GM04503 (cell line): ENCODE measurements at places on chromosomes 3 and 15.

DNA sequence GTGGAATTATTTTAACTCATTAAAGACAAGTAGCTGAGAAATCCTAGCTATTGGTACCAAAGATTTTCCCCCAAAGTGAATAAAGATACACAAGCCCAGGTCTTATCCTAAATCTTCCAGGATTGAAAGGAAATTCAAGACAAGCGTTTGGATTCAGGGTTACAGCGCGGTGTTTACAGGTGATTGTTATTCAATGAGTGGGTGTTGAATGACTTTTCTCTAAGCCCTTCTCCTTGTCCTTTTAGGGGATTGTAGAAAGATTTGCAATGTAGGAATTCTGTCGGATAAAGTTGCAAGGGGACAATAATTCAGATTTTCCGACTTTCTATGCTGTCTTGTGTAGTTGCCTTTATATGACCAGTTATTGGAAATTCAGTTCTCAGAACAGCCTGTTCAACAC, 57.2 kb downstream of the USP13 start:
- DNase-seq: no peak

- DNase-seq: no peak
These were observed 19.5 kb downstream of the DLG1 start for GRCh38 chr3:197278933-197279332.

DNA sequence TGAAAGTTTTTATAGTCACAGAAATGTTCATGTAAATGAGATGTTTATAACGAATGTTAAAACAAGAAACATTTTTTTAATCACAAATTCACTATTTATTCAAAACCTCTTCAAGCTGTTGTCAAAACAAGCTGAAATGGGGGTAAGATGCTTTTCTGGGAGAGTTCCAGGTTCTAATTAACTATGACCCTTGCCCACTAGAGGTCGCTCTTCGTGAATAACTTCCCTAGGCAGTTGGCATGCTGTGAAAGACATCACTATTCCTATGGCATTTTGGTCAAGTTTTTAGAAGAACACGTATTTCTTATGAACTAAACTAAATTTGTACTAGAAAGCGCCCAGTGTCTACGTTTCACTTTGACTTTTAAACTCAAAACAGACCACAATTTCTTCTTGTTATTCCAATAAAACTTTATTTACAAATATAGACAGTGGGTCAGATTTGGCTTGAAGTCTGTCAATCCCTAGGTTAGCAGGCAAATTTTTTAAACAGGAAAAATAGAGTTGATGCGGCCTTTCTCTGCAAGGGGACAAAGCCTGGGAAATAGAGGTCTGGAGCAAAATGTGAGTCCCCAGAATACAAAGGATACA, 62.8 kb upstream of the CMTM8 start:
- DNase-seq: no peak

DNA sequence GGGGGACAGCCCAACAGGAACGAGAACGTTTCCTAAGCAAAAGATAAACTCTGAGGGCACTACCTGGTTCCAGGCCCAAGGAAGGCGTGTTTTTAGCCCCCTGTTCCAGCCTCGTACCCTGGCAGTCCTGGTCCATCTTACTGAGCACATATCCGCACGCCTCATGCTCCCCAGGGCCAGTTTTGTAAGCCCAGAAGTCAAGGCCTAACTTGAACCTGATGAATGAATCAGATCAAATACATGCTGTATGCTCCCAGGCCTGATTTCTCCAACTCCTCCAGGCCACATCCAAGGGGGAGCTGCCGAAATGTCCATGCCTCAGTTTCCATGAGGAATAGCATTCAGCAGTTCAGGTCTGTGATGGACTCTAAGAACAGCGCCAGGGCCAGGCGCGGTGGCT, 14.3 kb upstream of the DOCK3 start:
- DNase-seq: no peak

DNA sequence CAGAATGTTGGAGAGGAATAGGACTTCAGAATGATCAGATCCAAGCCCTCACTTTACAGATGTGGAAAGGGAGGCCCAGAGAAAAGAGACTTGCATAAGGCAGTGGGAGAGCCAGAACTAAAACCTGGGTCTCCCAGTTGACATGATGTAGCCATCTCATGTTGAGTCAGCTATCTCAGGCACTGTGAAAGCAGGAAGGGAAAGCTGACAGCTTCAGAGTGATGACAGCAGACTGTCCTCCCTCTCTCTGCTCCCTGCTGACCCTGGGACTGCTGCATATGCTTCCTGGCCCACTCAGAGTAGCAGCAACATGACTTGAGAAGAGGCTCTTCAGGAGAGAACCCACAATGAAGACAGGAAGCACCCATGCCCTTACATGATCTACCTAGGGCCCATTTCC, 14.7 kb downstream of the FHIT start:
- no peak for DNase-seq

DNA sequence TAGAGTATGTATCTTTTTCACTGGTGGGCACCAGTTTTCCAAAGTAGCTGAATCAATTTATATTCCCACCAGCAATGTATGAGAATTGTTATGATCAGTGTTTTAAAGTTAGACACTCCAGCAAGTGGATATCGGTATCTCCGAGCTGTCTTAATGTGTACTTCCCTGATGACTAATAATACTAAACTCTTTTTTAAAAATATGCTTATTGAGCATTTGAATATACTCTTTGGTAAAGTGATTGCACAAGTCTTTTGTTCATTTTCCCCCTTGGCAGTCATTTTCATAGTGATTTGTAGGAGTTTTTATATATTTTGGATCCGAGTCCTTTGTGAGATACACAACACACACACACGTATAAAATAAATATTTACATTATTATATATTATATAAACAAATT, 12.5 kb upstream of the FEM1B start:
- no peak for DNase-seq
